Activated naive CD8-positive, alpha-beta T cell treated with anti-CD3 and anti-CD28 coated beads, Interleukin-2, amount 10 ng/mL, durations not matched to agents 7 days and 5 days (primary cell): ENCODE measurements at places on chromosomes 7 and 10. TPM values are rescaled to one million over a fixed set of nuclear protein-coding genes. Genes with fewer than 3 reads are reported as not detected.
A peak's percentile ranks its signal among the peaks of the same experiment; 100 is the strongest.

DNA sequence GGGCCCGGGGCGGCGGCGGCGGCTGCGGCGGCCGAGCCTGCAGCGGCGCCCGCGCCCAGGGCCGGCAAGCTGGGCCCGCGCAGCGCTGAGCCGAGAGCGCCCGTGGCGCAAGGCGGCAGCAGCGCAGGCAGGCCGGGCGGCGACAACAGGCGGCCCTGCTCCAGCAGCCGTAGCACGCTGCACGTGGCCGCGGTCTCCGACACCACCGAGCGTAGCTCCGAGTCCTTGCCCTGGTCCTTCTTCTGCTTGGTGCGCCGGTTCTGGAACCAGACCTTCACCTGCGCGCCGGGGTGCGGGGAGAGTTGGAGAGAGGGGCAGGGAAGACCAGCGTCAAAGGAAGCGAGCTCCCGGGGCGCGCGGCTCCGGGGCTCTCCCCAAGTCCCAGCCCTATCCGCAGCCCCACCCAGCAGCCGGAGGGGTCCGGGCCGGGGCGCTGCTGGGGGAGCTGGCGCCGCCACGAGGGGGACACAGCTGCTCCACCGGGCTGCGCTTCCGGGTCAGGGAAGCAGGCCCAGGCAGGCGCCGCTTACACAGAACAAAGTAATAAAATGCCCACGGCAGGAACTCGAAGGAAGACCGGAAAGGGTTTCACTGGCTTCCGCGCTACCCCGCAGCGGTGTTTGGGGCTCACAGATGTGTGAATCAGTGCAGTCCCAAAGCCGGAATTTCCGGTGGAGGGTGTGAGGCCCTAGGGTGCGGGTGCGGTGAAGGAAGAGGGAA lies 3.6 kb downstream of the VAX1 start:
- H3K27me3 ChIP-seq = peaks cover 80% of the 10 kb centered on the region
- no peak overlapping the region for H3K27ac ChIP-seq
- H3K4me3 ChIP-seq = no peak overlapping the region
- peak; percentile 35 for DNase-seq
- H3K4me1 ChIP-seq = peaks cover 10% of the 10 kb centered on the region

DNA sequence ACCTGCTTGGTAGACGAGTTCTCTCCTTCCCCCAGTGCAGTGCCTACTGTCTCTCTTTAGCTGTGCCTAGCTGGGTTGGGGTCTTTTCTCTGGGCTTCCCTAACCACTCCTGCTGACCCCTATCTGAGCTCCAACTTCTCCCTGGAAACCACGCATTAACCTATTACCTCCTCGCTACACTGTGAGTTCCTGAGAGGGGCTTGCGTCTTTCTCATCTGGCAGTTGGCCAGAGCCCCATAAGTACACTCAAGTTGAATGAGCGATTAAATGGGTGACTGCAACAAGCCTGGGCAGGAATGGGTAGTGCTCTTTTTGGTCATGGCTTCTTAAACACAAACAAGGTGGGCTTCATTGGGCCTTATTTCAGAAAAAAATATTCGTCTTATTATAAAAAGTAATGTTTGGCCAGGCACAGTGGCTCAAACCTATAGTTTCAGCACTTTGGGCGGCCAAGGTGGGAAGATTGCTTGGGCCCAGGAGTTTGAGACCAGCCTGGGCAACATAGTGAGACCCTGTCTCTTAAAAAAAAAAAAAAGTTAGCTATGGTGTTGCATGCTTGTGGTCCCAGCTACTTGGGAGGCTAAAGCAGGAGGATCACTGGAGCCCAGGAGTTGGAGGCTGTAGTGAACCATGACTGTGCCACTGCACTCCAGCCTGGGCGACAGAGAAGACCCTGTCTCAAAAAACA lies 41.4 kb downstream of the SYPL1 start:
- H3K4me3 ChIP-seq = peak overlapping the region; percentile 85
- DNase-seq = no peak
- no peaks in the 10 kb centered on the region for H3K27me3 ChIP-seq
- no peaks in the 10 kb centered on the region for H3K36me3 ChIP-seq
- H3K27ac ChIP-seq = peak overlapping the region; percentile 98
- peaks cover 42% of the 10 kb centered on the region for H3K4me1 ChIP-seq

DNA sequence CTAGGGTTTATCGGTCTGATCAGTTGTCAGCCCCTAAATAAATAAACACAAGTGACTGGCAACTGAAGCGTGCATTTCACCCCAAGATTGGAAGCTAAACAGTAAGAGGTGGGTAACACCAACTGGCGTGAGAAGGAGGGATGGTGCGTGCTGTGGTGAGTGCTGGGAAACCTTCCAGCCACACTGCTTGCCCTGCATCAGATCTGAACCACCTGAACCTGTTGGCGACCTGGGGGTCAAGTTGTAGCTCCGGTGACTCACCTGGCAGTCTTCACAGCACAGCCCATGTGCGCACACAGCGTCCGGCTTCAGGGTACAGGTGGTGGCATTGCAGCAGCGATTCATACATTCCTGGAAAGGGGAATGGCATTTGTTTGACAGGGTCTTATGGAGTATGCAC lies 170.1 kb downstream of the FANK1 start:
- H3K4me3 ChIP-seq = no peak overlapping the region
- no peaks in the 10 kb centered on the region for H3K36me3 ChIP-seq
- DNase-seq = no peak
- no peak overlapping the region for H3K27ac ChIP-seq

DNA sequence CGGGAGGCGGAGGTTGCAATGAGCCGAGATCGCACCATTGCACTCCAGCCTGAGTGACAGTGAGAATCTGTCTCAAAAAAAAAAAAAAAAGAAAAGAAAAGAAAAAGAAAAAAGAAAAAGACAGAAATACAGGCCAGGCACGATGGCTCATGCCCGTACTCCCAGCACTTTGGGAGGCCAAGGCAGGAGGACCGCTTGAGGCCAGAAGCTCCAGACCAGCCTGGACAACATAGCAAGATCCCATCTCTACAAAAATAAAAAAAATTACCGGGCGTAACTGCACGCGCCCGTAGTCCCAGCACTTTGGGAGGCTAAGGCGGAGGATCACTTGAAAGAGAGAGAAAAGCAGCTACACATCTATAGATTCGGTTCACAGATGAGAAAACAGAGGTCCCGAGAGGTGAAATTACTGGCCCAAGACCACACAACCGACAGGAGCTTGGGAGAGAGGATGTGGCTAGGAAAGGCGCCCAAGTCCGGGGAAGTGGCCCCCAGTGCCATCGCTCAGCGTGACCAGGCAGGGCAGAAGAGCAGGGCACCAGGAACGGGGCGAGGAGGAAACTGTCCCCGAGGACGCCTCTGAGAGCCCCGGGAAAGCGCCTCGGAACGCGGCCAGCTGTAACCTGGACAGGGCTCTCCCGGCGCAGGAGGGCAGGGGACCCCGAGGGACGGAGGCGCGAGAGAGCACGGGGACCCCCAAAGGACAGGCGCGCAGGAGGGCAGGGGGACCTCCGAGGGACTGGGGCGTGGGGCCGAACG lies 612 bp downstream of the SNX8 start:
- DNase-seq = peak; percentile 33
- H3K4me3 ChIP-seq = peak overlapping the region; percentile 88
- H3K36me3 ChIP-seq = peaks cover 1% of the 10 kb centered on the region
- peak overlapping the region; percentile 91 for H3K27ac ChIP-seq
- no peaks in the 10 kb centered on the region for H3K27me3 ChIP-seq

DNA sequence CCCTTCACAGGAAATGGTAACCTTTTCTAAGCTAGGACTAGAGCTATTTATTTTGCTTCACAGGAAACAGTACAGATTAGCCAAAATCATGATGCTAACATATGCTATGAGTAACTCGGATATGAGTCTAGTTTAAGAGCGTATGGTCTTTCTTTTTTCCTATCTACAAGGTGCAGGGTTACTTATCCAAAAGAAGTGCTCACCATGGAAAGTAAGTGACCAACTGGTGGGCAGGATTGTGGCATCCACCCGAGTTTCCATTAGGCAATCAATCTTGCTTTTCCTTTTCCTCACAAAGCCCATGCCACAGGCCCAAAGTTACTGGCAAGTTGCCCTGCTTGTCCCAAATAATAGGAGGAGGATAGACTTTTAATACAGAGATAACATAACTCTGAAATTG lies 765.1 kb upstream of the POM121L12 start:
- no peaks in the 10 kb centered on the region for H3K36me3 ChIP-seq
- no peak for DNase-seq
- H3K4me1 ChIP-seq = no peaks in the 10 kb centered on the region
- no peak overlapping the region for H3K4me3 ChIP-seq

GRCh38 chr10:8581521-8582225 lies 527.2 kb downstream of the GATA3 start:
- H3K4me1 ChIP-seq = no peaks in the 10 kb centered on the region
- no peaks in the 10 kb centered on the region for H3K36me3 ChIP-seq
- no peak overlapping the region for H3K27ac ChIP-seq
- H3K27me3 ChIP-seq = peaks cover 8% of the 10 kb centered on the region
- no peak for DNase-seq

DNA sequence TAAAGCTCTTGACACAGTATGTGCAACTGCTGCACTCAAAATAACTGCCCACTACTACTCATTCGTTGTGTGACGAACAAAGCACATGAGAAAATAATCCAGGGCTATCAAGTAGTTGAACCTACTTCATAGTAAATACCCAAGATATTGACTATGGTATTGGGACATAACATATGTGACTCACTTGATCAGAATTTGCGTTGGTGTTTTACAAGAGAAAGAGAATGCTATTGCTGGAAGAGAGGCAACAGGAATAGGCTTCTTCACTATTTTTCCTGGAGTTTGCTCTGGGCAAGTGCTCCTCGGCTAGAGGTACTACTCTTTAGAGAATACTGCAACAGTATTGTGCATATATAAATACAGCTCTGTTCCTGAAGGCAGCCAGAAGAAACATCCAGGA lies 2.5 kb downstream of the DGKB start:
- H3K4me3 ChIP-seq = no peak overlapping the region
- H3K27ac ChIP-seq = no peak overlapping the region

- peak overlapping the region; percentile 97 for H3K4me3 ChIP-seq
- no peaks in the 10 kb centered on the region for H3K27me3 ChIP-seq
- peak overlapping the region; percentile 95 for H3K27ac ChIP-seq
- peaks cover 19% of the 10 kb centered on the region for H3K36me3 ChIP-seq
- H3K4me1 ChIP-seq = peaks cover 32% of the 10 kb centered on the region
- DNase-seq = no peak
Observed at GRCh38 chr7:32496052-32496813, 944 bp downstream of the AVL9 start.

DNA sequence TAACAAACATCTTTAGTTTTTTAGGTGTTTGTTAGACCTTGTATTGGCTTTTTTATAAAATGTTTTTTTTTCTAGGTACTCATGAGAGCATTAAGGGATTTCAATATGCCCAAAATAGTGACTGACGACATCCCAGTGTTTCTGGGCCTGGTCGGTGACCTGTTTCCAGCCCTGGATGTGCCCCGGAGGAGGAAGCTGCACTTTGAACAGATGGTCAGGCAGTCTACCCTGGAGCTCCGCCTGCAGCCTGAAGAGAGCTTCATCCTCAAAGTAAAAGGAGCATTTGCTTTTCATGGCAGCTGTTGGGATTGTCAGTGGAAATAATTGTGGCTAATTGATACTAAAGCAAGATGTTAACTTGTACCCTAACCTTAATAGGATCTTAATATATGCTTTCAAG lies 161.5 kb downstream of the DNAH11 start:
- no peak overlapping the region for H3K4me3 ChIP-seq
- no peaks in the 10 kb centered on the region for H3K36me3 ChIP-seq
- no peaks in the 10 kb centered on the region for H3K27me3 ChIP-seq
- H3K4me1 ChIP-seq = no peaks in the 10 kb centered on the region

DNA sequence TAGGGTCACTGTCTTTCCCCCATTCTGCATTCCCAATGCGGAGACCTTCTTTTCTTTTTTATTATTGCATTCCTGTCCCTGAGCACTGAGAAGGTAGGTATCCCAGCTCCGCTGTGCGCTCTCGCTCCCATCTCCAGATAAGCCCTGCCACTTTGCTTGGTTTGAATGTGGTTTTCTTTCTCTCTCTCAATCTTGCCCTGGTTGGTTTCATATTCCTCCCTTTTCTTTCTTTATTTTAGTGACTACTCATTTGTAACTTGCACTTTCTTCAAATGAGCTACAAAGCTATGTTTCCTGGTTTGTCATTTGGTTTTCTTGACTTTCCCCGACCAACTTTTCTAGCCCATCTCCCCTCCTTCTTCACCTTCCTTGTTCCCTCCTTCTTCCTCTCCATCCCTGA lies 29.0 kb upstream of the HSPB1 start:
- DNase-seq = no peak
- H3K4me1 ChIP-seq = peaks cover 11% of the 10 kb centered on the region
- H3K4me3 ChIP-seq = peak overlapping the region; percentile 32

DNA sequence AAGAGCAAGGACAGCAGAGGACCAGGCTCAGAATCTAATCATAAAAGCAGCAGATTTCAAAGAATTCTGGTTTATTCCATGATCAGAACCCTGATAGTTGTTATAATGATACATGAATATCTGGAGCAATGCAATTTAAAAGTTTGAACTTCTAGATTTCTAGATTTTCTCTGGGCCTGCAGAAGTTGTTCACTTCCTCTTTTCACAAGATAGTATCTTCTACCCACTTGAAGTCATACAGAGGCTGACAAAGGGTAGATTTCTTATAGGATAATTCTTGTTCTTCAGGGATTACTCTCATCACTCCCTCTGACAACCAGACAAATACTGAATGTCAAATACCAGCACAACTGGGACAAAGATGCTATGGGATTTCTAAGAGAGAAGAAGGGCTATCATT lies 320.0 kb upstream of the ETV1 start:
- H3K36me3 ChIP-seq = no peaks in the 10 kb centered on the region
- no peaks in the 10 kb centered on the region for H3K4me1 ChIP-seq
- DNase-seq = no peak

DNA sequence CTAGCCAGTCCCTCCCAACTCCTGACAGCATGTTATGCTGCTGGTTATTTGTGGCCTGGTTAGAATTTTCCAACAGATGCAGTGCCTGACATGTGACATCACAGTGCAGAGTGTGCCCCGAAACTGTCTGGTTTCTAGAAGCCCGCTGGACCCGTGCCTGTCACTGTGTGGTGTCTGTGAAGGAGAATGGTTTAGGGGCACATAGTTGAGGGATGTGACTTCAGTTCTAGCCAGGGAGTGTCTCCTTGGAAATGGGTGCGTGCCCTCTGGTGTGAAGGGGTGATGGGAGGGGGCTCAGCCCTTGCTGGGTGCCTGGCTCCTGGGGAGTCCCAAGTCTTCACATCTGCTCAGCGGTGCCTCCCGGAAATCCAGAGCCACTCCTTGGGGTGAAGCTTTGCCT lies 303.6 kb downstream of the GLRX3 start:
- H3K4me1 ChIP-seq = no peaks in the 10 kb centered on the region
- no peak overlapping the region for H3K27ac ChIP-seq
- DNase-seq = no peak
- no peaks in the 10 kb centered on the region for H3K36me3 ChIP-seq
- H3K27me3 ChIP-seq = no peaks in the 10 kb centered on the region

DNA sequence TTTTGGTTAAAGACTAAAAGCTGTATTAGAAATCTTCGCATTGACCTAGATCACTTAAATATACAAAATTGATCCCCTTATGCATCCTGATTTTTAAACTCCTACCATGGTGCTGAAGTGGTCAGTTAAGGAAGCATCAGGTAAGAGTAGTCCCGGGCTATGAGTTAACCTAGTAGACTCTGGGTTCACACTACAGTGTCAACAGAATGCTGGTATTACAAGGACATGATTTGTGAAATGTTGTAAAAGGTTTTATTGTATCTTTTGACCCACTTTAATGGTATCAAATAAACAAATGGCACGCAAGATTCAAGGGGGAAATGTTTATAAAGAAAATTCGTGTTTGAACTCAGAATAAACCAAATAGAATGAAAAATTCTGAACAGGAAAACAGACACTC lies 36.8 kb downstream of the RTKN2 start:
- no peak overlapping the region for H3K4me3 ChIP-seq
- H3K4me1 ChIP-seq = peaks cover 7% of the 10 kb centered on the region
- DNase-seq = no peak
- peaks cover 13% of the 10 kb centered on the region for H3K36me3 ChIP-seq
- no peaks in the 10 kb centered on the region for H3K27me3 ChIP-seq
- no peak overlapping the region for H3K27ac ChIP-seq

KLF6 gene
- 352 TPM for total RNA-seq

AHCYL2 gene
- total RNA-seq = 10.0 TPM

KEL gene
- 1.2 TPM for total RNA-seq
